ENCODE measurements at places on chromosomes 1 and 21.
A peak's percentile ranks its signal among the peaks of the same experiment; 100 is the strongest.

GRCh38 chr1:71857862-71858261, 424.5 kb downstream of the NEGR1 start:
- no peak for DNase-seq

GRCh38 chr21:17495680-17496079, 17.2 kb upstream of the CXADR start:
- DNase-seq: no peak

DNA sequence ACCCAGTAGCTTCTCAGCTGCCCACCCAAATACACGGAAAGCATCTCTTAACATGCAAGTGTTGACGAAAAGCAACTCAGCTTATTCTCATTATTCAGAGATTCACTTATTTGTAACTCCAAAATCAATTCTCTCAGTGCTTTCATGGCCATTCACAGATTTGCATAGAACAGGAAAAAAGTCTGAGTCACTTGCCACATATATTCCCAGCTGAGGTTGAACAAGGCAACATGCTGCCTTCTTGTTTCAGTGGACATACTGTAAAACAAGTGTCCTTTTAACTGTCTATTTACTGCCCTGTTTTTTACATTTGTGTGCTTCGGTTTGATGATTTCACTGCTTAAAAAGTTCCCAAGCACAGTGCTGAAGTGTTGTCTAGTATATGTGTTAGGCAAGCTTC, 273.0 kb downstream of the LTN1 start:
- no peak for DNase-seq

GRCh38 chr1:54743416-54744226, 20.7 kb downstream of the PARS2 start:
- DNase-seq: peak; percentile 8

DNA sequence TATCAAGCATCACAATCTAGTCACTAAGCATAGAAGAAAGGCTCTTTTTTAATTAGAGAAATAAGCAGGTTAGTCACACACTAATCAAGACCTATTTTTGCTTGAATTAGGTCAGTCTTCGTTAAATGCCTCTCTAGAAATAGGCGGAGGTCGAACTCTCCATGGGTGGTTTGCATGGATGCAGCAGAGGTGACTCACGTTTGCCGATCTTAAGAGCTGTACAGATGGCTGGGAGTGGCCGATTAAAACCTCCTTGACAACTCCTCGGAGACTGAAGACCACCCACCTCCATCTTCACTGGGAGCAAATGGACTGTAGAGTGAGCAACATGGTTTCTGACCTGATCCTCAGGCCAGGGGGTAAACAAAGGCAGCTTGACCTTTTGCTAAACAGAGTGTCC, 249.3 kb downstream of the ZNF648 start:
- DNase-seq: no peak

GRCh38 chr1:99766378-99766800, at the start of gene FRRS1:
Gene FRRS1 (minus strand): TSS chr1:99766635. CDS start chr1:99748768, 17,867 bp downstream.
- DNase-seq: peak; percentile 80

DNA sequence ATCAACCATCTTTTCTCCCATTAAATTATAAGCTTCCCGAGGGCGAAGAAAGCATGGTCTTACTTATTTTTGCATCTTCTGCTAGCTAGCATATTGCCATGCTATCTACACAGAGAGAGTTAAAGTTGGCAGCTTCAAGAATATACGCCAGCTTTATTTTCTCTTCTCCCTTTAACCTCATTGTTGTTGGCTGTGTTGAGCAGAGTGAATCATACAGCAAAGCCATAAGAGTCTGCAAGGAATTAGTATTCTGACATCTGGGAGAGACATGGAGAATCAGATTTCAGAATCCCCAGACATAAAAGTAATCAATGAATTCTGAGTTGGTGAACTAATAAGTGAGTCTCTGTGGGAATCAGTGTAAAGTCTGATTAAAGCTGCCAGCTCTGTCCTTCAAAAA, 649.6 kb upstream of the PTBP2 start:
- DNase-seq: no peak

GRCh38 chr1:230796626-230797025, 49.4 kb downstream of the CAPN9 start:
- no peak for DNase-seq

DNA sequence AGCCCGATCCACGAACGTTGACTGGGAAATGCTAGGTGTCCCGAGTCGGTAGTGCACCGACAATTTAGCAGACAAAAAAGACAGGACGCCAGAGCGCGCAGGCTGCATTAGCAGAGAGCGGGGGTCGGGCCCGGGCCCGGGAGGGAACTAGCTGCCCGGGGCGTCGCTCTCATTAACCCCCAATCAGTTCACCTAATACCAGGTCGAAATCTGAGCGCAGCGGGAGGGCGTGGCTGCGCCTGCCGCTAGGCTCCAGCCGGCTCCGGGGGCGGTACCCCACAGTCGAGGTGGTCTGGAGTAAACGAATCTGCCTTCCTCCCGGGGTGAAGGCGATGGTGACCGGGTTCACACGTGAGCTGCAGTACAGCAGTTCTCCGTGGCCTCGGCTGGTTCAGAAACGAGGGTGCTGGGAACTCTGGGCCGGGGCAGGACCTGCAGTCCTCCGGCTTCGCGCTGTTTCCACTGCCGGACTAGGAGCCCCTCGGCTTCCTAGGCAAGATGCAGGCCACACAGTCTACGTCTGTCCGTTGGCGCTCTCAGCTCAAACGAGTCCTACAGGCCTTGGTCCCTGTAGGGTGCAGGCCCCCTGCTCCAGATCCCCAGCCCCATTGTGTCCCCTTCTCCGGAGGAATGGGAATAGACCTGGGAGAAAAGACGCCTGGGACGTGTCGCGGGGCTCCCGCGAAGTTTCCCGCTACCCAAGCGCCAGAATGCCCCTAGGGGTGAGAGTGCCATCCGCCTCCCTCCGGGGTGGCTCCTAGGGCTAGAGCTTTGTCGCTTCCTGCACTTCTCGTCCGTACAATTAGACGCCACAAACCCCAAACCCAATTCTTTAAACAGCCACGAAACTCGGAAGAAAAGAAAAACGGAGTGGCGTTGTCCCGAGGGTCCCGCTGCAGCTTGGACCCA, 2.0 kb downstream of the GFI1 start:
- DNase-seq: peak; percentile 46

- DNase-seq: no peak
These were observed 210.2 kb upstream of the DMRTA2 start for GRCh38 chr1:50633465-50633864.

DNA sequence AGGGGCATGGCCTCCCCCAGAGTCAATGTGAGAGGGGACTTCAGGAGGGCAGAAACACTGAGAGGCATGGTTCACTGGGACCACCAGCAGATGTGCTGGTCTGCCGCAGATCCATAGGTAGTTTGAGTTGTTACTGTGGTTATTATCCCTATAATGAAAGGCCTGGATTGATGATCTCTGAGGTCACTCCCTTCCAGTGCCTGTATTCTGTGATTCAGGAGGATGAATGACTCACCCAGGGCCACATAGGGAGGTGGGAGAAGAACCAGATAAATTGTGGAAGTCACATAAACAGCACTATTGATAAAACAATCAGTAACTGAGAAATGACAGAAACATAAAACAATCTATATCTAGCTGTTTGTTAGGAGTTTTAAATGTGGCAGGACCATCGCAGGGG, 22.7 kb upstream of the ACTL8 start:
- no peak for DNase-seq

DNA sequence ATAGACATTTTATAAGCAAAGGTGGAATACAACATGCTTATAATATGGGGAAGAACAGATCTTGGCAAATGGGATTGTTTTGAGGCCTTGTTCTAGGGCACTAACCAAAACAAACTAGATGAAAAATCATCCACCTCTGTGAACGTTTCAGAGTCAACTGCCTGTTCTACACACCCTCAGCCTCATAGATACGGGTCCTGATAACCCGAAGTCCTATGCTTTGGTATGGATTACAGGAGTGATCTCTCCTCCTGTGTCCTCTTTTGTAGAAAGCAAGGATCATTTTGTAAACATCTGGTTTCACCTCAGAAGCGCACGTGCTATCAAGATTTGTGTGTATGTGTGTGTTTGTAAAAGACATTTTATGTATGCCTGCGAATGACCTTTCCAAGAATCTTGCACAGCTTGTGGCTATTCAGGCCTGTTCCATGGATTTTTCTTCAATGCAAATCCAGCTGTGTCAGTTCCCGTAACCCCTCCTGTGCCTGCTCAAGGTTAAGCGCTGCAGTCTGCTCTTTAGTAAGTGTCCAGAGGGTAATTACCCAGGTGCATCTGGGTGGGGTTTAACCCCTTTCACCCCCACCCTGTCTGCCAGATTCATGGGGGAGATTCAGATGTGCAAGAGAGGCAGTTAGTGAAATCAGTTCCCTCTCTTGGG, 132.4 kb downstream of the ROR1 start:
- no peak for DNase-seq

All from lung (tissue), 17 donors.